ENCODE measurements at places on chromosomes 5 and 9.

GRCh38 chr9:68914751-68915150, 99.2 kb downstream of the PRKACG start:
- DNase-seq, result no peak

GRCh38 chr5:171421331-171422262, 2.1 kb downstream of the FGF18 start:
- DNase-seq, result no peak

DNA sequence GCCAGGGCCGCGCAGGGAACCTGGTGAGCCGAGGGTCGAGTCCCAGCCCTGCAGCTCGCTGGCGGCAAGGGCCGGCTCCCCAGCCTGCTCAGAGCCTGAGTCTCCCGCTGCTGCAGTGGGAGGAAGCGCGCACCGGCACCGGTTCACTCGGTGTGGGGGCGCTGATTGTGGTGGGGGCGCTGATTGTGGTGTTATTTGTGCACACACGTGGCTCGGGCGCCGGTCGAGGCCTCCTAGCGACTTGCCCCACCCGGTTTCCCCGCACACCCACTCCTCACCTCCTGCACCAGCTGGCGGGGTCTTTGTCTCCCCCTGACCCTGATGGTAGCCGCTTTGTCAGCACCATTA, 266.7 kb downstream of the NSG2 start:
- DNase-seq, result no peak

GRCh38 chr5:73693573-73694061, 67.6 kb downstream of the ARHGEF28 start:
- DNase-seq, result no peak

DNA sequence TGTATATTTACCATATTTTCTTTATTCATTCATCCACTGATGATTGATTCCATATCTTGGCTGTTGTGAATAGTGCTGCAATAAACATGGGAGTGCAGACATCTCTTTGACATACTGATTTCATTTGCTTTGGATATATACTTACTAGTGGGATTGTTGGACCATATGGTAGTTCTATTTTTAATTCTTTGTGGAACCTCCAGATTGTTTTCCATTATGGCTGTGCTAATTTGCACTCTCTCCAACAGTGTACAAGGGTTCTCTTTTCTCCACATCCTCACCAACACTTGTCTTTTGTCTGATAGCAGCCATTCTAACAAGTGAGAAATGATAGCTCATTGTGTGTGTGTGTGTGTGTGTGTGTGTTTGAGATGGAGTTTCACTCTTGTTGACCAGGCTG, 86.7 kb downstream of the DAPK1 start:
- DNase-seq, result no peak

GRCh38 chr9:83509402-83509801, 28.8 kb downstream of the FRMD3 start:
- no peak for DNase-seq

DNA sequence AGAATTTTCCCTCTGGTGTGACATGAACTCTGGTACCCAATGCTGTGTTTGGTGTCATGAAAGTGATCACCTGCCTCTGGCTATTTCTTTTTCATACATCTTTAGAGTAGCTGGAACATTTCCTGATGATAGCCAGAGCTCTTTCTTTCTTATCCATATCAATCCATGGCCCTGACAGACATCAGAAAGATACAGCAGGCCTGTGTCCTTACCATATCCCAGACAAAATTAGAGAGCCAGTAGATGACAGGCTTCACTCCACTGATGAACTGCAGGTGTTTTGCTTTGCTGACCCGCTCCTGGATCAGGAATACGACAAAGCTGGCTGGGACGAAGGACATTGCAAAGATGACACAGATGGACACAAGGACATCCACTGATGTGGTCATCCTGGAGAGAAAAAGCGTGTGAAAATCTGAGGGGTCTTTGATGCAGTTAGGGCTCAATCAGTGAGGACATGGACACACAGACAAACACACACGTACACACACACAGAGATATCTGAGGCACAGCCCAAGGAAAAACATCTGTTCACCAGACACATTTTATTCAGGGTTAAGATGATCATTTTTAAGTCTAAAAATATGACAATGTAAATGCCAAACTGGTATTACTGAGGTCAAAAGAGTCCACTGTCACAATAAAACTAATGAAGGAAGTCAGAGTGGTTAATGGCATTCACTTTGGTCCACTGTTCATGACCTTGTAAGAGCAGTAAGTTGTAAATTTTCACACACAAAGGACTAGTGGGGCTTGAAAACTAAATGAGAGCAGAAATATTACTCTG, 34.5 kb downstream of the NIPSNAP3B start:
- DNase-seq, result no peak

- no peak for DNase-seq
Observed at GRCh38 chr9:36401164-36401740, 1.2 kb upstream of the RNF38 start.

Data from neuronal stem cell (in vitro differentiated cells).